ENCODE measurements at places on chromosomes 5 and 9.

- no peak for DNase-seq
These were observed 86.0 kb downstream of the ANGPTL2 start for GRCh38 chr9:127036437-127036836.

GRCh38 chr5:123611406-123611709 lies 99.4 kb downstream of the CSNK1G3 start:
- DNase-seq: no peak

DNA sequence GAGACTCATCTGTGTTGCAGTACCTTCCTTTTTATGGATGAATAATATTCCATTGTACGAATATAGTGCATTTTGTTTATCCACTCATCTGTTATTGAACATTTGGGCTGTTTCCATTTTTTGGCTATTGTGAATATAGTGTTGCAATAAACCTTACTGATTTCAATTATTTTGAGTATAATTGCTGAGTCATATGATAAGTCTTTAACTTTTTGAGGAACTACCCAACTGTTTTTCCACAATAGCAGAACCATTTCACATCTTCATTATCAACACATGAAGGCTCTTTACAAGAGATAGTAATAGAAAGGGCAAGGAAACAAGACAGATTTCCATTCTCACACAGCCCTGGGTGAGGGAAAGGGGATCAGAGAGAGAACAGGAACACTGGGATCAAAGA lies 329.2 kb downstream of the RAB3C start:
- no peak for DNase-seq

- no peak for DNase-seq
These were observed 39.6 kb upstream of the CEP78 start for GRCh38 chr9:78196258-78196657.

- no peak for DNase-seq
These were observed 65.7 kb downstream of the IQGAP2 start for GRCh38 chr5:76468635-76469425.

DNA sequence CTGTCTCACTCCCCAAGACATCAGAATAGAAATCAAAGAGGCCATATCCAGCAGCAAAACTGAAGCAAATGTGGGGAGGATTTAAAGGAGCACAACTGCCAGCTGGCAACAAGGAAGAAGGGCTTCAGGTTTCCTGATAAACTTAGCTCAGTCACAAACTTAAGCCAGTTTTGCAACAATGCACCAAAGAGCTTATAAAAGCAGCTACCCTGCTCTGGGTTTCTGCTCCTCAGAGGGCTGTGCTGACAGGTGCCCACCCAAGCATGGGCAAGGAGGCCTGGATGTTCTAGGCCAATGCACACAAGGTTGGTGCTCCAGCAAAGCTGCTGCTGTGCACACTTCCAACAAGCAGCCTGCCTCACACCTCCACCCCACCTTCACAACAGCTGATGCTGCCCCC lies 132.9 kb downstream of the SIL1 start:
- no peak for DNase-seq

DNA sequence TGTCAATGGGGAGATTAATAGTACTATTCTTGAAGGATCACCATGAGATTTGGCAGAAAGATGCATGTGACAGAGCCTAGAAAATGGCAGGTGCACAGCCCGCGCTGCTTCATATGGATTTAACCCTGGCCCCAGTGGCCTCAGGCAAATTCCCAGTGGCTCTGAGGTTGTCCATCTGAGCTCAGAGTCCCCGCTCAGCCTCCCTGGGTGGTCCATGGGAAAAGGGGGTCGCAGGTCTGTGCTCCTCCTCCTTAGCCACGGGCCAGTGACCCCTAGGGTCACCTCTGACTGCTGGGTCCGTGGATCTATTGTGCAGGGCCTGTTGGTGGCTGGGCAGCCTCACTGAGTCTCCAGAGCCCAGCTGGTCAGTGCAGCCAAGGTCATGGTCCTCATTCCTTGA lies 93.3 kb upstream of the BOD1 start:
- no peak for DNase-seq

DNA sequence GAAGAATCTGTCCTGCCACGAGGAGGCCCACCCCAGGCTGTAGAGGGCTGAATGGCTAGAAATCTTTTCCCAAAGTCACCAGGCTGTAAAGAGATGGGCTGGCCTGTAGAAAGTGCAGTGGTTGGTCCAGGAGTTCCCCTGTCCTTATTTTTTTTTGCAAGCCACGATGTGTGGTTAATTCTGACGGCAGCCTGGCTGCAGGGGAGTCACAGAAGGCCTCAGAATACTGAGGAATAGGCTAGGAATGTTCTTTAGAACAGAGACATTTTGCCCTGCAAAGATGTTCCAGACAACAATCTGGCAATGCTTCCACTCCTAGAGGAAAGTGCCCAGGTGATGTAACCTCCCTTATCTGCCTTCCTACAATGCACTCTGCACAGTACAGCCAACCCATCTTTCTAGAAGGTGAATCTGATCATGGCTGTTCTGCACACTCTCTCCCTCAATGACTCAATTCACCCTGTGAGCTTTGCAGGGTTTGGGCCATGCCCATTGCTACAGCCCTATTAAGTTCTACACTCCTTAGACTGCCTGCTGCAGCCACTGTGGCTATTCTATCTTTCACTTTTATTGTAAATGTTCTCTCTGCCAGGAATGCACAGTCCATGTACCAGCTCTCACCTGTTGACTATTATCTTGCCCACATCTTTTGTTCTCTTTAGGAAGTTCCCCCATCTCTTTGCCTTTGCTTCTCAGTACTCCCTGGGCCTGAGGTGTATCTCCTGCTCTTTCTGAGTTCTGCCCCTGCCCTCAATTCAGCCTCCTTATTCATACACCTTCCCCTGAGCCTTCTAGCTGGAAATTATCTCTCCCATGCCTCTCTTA lies 377.8 kb upstream of the CLINT1 start:
- no peak for DNase-seq

DNA sequence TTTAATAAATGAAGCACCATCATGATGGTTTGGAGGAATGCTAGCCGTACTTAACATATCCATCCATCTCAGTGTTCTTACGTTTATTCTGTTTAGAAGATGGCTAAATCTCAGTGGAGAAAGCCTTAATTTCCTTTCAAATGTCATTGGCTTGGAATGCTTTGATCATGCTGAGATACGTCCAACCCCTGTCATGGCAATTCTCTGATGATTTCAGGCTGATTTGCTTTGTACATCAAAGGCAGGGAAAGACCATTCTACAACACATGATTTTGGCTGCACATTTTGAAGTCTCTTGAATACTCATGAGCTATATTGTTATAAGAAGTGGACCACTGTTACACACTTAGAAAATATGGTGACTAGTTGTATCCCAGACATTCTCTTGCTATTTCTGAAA lies 1048.4 kb downstream of the MAT2B start:
- DNase-seq: no peak

DNA sequence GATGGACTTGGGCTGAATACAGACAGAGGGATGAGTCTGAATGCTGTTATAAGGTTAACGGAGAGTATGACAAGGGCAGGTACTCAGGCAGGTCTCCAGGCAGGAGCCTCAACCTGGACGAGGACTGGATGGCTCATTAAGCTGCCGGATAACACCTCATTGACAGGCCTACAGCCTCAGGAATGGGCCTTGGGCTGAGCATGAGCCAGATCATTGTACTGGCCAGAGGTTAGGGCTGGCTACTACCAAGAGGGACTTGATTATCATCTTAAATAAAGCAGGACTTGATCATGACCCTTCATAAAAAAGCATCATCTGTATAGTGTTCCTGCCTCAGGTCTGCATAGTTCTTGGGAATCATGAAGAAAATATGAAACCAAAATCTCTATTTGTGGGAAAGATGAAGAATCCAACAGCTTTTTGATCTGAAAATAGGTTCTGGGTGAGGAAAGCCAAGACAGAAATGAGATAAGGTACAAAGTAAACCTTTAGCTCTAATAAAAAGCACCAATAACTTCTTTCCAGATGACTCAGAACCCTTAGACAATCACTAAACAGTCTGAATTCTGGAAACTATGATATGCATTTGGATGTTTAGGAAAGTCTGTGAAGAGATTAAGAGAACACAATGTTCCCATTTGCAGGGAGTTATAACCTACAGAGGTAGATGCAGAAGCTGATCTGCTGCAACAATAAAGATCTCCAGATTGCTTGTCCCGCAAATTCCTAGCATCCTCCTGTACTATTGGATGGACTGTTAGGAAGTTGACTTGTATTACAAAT lies 343.1 kb downstream of the CTNND2 start:
- DNase-seq: no peak

- no peak for DNase-seq
These were observed 56.9 kb downstream of the KIF24 start for GRCh38 chr9:34272101-34272541.

DNA sequence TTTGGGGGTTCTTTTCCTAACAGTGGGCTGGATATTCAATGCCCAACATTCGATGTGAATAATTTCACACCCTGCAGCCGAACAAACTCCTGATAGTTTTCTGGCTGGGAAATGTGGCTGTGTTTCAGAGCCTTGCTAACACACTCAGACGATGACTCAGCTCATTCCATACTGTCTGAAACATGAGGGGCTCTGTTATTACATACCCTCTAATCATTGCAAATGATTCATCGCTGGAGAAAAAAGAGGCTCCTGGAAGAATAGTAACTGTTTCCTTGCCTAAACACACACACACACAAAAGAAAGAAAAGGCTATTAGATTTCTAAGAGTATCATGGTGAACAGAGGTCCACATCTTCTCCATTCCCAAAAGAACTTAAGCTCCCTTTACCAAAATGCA lies 75.8 kb downstream of the OXCT1 start:
- DNase-seq: no peak

DNA sequence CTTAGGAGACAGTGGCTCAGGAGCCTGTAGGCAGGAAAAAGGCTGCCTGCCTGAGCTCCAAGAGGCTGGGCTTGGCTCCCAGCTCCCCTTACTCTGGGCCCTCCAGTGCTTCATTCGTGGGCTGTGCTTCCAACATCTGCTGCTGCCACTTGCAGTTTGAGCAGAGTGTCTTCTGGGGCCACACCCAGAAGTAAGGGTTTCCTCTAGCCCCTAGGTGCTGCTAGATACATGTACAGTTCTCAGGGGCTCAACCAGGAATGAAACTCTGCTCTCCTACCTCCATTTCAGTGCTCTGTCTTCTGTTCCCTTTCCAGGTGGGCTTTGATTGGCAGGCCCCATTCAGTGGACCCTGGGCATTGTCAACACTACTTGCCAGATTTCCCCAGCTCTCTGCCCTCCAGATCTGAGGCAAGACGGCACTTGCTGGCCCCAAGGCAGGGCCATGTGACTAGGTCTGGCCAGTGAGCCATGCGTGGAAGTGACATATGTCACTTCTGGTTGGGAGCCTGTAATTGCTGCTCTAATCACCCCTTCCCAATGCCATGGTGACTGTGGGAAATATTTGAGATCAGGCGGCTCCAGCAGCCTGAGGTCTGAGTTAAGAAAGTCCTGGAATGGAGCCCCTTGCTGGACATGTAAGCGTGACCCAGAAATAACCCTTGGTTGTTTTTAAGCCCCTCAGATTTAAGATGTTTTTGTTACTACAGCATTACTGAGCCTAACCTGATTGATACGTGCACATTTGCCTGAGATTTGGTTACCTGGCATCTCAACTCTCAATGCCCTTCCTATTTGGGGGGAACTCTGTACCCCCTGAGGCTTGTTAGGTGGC lies 9.4 kb upstream of the BOD1 start:
- no peak for DNase-seq

GRCh38 chr9:98807814-98808195 lies 335 bp downstream of the GALNT12 start:
- no peak for DNase-seq

DNA sequence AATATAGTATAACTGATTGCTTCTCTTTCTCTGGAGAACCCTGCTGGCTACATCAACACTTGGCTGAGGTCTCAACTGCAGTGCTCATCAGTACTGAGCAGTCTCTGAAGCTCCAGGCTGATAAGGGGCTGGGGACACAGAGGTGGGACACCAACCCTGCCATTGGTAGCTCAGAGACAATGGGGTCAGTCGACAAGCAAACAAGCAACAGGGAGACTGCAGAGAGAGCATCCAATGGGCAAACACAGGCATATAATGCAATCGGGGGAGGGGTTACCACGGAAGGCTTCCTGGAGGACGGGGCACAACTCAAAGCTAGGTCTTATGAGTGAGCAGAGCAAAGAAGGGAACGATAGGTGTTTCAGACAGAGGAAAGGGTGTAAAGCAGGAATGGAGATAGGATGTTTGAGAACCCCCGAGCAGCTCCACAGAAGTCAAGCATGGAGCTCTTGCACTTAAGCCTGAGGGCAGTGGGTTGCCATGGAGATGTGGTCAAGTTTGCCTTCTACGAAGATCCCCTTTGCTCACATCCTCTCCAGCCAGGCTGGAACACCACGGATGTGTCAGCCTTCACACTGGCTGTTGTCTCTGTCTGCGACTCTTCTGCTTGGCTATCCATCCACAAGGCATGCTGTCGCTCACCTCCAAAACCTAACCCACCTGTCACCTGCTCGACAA lies 21.5 kb upstream of the AKNA start:
- no peak for DNase-seq

DNA sequence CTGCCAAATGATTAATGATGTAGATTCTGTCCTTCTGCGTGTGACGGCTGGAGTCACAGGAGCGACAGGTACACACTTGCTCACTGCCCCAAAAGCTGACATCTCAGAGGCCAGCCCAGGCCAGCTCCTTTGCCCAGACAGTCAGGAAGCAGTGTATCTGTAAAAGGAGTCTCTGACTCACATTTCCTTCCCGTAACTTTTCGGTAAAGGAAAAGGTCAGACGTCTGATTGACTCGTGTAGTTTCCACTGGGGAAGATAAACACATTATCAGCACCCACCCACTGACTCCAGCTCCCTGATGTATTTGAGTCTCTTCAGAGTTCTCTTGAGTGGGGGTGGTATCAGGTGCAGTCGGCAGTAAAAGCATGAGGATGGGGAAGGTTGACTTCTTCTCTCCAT lies 64.4 kb upstream of the WWC1 start:
- peak; percentile 62 for DNase-seq

DNA sequence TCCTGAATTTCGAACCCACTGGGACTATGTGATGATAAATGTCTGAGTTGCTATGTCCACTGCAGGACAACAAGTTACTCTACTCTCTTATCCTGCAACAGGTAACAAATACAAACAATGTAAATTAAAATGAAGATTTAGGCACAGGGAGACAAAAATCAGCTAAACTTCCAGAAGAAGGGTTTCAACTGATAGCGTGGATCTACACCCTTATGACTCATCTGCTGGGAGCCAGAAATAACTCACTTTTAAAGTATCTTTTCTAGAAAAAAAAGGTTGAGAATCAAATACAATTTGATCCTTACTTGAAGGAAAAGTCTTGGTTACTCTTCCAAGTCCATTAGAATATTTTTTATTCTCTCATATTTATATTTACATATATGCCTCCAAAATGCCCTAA lies 21.4 kb downstream of the PJA2 start:
- DNase-seq: no peak
